ENCODE measurements at places on chromosomes 5 and 9.

- DNase-seq, result no peak
Observed at GRCh38 chr9:111148052-111149017, 110.1 kb upstream of the LPAR1 start.

DNA sequence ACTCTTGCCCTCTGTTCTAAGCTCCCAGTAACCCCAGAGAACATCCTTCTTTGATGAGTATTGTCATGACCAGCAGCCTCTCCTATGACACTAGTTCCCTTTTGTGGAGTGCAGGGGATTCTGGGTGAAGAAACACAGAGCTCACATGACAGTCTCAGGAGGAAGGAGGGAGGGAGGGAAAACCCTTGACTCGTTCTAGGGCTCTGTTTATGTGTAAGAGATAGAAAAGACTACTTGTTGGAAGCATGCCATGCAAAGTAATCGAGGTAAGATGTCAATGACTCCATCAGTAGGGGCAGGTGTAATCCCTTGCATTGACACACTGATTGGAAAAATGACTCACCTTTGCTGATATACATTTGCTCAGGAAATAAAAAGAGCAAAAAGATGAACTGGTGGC is 190.2 kb upstream of the ELL2 start:
- DNase-seq, result peak; percentile 5

GRCh38 chr5:91211997-91212713 is 171.0 kb downstream of the ARRDC3 start:
- no peak for DNase-seq

- no peak for DNase-seq
Observed at GRCh38 chr5:3827624-3828023, 232.0 kb downstream of the IRX1 start.

- DNase-seq, result peak; percentile 55
Observed at GRCh38 chr5:96344678-96345577, 88.1 kb downstream of the PCSK1 start.

GRCh38 chr5:180251887-180252286 is 40.0 kb downstream of the MAPK9 start:
- DNase-seq, result no peak

- DNase-seq, result peak; percentile 85
Observed at GRCh38 chr5:141846031-141846430, 32.2 kb downstream of the PCDH1 start.

- no peak for DNase-seq
Observed at GRCh38 chr5:147437161-147437596, 72.7 kb downstream of the DPYSL3 start.

DNA sequence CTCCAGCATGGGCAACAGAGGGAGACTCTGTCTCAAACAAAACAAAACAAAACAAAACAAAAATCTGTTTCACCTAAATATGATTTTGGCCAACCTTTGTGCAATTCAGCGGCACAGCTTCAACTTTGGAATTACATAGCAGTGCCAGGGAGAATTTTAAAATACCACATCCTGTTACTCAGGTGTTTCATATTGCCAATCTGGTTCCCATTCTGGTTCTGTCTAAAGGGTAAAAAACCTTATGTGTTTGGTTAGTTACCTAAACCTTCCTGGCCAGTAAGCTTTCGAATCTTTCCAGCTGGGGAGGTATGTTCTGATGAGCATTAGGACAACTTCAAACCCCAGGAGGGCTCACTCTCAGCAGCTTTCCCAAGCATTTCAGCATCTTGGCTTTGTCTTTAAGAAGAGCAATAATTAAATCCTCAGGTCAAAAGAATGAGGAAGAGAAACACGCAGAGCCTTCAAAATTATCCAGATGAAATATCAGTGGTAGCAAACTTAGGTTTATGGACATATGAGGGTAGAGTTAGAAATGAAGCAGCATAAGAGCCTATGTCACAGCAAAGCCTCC is 2.7 kb downstream of the DAB2 start:
- DNase-seq, result no peak

- no peak for DNase-seq
Observed at GRCh38 chr9:78236551-78236910, 656 bp downstream of the CEP78 start.

DNA sequence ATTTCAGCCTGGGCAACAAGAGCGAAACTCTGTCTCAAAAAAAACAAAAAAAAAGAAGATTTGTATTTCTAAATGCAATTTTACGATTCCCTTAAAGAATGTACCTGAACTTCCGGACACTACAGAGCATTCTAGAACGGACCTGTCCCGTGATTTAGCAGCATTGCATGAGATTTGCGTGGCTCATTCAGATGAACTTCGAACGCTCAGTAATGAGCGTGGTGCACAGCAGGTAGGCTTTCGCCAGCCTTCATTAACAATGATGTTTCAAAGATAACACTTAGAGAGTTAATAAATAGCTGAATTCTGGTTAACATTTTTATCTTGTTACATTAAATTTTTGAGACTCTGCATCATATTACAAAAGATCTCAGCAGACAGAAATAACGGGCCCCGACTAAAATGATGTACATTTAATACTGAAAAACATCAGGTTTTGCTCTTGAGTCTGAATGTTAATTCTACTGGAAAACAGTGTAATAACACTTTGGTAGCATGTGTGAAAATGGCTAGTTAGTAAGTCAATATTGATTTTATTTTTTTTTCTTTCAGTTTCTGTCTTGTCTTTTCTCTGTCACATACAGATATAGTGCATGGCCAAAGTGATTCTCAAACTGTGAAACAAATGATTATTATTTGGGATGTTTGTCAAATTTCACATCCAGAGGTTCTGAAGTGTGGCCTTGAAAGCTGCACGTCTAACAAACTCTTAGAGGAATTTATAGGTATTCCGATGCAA is 23.3 kb downstream of the CCNH start:
- no peak for DNase-seq

- no peak for DNase-seq
Observed at GRCh38 chr5:136590581-136590980, 225.2 kb upstream of the TRPC7 start.

- DNase-seq, result no peak
Observed at GRCh38 chr5:132841305-132841704, 10.9 kb upstream of the SHROOM1 start.

GRCh38 chr5:166906991-166907713 is 1384.3 kb upstream of the WWC1 start:
- DNase-seq, result no peak

DNA sequence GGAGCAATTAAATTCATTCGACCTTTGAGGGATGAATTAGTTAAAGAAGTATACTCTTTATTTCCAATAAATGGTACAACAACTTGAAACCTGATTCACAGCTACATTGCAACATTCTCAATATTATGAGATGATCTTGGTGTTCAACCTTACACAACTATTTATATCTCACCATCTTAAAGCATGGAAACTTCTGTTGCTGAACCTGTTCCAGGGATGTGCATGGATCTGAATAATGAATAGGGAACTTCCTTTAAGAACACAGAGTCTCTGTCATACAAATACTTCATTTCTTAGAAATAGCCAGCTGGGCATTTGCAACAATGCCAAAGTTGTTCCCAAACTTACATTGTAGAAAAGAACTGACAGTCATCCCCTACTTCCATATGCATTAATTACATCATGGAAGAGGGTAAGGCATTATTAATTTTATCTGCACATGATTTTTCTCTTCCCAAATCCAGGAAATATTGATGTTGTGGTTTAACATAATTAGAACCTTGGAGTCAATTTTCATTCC is 39.8 kb upstream of the CCDC112 start:
- no peak for DNase-seq

- no peak for DNase-seq
Observed at GRCh38 chr5:40877371-40877988, 31.8 kb upstream of the C7 start.

- no peak for DNase-seq
Observed at GRCh38 chr9:104873489-104873850, 54.5 kb downstream of the ABCA1 start.
